ENCODE measurements at places on chromosomes 7 and 10.

DNA sequence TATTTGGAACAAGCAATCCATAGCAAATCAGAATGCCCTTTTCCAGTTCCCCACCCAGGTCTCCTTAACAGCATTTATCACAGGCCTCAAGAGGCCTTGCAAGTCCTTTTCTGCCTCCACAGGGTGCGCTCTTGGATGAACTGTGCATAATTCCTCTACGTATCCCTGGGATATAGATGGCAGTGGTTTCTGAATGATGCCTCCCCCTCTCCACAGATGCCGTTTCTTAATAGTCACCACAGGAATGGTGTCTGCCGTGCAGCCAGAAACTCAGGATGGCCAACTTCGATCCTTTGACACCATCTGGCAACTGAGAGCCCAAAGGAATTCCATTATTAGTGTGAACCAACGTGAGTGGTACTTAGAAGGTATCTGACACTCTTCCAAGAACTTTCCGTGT is 43.1 kb downstream of the JAZF1 start:
- DNase-seq: no peak

- DNase-seq: no peak
Observed at GRCh38 chr7:148050492-148051158, 539.9 kb upstream of the C7orf33 start.

DNA sequence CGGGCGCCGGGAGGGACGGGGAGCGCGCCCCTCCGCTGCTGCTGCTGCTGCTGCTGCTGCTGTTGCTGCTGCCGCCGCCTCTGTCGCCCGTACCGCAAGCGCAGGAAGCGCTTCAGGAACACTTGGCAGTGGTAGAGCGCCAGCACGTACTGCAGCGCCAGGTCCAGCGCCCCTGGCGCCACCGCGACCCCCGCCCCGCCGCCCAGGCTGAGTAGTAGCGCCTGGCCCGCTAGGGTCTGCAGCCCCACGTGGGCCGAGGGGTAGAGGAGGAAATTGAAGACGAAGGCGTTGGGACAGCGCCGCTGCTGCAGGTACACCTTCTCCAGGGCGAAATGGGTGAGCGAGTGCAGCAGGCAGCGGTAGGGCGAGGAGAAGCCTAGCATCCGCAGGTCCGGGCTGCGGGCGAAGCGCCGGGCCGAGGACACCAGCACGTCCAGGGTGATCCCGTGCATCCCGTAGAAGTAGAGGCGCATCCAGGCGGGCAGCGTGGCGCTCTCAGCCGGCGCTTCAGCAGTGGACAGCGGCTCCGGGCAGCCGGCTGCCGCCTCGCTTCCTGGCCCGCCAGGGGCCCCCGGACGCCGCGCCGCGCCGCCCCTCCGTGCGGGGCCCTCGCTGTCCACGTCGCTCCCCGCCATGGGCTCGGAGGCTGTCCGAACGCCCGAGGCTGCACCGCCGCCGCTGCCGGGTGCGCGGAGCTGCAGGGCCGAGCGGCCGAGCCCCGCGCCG is at the start of gene TMEM229A:
Gene TMEM229A, minus strand, starts transcription at position 699 of the 726 bp plus-strand sequence. Its CDS starts 64 bp downstream, at position 635.
- DNase-seq: no peak

- DNase-seq: no peak
Observed at GRCh38 chr7:42024537-42024936, 212.5 kb downstream of the GLI3 start.

GRCh38 chr10:47104786-47105385 is 193.7 kb downstream of the PTPN20 start:
- DNase-seq: no peak

All from stimulated activated CD8-positive, alpha-beta memory T cell treated with anti-CD3 and anti-CD28 coated beads, Interleukin-2, amount 100 ng/mL, for 1 hour (primary cell).